Activated T-cell treated with anti-CD3 and anti-CD28 coated beads, Interleukin-2, amount 50 U/mL, for 48 hours (primary cell): ENCODE measurements at places on chromosomes 12 and 14.

GRCh38 chr12:7096979-7097378, 4.7 kb upstream of the C1R start:
- no peak for DNase-seq

DNA sequence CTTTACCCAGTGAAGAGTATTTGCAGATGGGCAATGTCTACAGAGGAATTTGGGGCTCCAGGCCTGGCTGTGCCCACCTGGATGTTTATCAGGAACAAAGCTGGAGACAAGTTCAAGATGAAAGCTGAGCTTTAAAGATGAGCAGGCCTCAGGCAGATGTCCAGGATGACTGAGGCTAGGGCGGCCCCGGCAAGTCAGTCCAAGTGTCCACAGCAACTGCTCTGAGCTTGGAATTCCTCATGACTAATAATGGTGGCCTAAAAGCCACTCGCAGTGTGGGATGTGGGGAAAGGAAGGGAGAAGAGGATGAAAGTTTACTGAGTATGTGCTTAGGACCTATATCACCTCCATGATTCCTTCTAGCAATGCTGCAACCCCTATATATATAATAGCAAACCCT, 128.2 kb upstream of the NOS1 start:
- no peak for DNase-seq

GRCh38 chr14:68535404-68536017, 257.4 kb downstream of the ZFP36L1 start:
- DNase-seq, result no peak

DNA sequence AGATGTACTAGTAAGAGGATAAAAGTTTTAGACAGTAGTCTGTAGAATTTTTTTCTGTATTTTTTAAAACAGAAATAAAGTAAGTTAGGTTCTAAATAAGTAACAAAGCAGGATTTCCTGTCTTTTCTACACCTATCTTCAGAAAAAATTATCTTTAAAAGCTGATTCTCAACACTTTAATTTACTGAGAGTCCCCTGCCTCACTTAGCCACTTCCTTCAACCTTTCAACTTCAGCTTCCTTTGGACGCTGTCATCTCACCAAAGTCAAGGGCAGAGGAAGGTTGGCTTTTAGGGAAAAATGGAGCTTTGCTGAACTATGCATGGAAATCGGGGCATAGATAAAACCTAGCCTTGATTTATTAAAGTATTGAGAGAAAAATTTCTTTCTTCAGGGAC, 44.9 kb upstream of the CERS5 start:
- DNase-seq, result no peak

DNA sequence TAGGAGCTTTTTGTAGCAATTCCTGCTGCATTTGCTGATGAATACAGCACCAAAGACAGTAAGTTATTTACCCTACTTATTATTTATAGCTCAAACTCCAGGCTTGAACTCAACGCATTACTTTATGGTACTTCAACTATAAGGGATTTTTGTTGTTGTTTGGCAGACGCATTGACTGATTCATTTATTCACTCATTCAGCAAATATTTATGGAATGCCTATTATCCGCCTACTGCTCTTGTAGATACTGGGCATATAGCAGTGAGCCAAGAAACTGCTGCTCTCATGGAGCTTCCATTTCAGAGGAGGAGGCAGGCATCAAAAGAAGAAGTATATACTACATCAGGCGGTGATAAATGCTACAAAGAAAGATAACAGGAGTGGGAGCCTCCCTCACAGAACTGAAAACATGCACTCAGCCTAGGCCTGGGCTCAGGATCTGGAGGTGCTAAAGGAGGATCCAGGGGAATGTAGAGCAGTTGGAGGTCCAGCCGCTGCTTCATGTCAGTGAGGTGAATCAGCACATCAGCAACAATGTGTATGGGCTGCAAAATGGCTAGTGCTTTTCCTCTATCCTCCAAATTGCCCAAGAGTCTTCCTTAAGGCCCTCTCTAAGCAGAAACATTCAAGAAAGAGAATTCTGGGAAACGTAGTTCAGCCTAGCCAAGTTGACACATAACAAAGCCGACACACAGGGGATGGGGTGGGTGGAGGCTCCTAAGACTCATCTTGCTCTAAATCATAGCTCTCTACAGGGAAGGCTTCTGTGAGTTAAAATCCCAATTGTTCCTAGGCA, 157.5 kb downstream of the NRXN3 start:
- no peak for DNase-seq

DNA sequence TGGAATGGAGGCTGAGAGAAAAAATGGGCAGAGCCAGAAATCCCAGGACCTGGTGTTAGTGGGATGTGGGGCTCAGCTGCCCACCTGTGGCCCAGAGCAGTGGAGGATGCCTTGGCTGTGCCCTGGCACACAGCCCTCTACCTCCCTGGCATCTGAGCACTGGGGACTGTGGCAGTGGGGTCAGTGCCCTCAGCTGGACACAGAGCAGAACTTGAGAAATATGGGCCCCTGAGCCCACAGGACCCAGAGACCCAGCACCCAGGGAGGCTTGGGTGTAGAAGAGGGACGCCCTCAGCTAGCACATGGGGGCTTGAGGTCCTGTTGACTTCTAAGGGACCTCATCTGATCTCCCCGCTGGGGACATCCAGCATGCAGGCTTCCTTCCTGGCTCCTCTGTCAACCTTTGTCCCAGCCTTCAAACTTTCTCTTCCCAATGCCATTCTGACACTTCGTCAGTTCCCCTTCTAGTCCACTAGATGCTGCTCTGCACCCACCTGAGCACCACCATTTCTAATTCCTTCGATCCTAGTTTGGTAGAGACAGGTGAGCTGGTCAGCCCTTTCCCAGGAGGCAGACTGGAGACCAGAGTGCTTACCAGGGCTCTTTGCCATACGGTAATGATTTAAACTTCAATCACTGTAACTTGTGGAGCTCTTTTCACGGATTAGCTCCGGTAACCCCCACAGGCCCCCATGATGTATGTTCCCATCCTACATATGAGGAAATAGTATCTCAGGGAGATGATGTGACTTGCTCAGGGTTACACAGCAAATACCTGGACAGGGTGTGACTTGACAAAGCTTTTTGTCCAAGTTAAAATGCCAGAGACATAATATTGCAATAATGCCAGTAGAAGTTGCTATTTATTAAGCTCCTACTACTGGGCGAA, 143.7 kb downstream of the ASCL4 start:
- no peak for DNase-seq

- DNase-seq, result no peak
These were observed 922.5 kb upstream of the FBXO33 start for GRCh38 chr14:40354754-40355153.

- peak; percentile 57 for DNase-seq
These were observed 60.6 kb upstream of the TCL1A start for GRCh38 chr14:95774265-95775160.

GRCh38 chr12:89960607-89961394, 252.2 kb upstream of the ATP2B1 start:
- no peak for DNase-seq

GRCh38 chr12:51238037-51238509, 553 bp upstream of the DAZAP2 start:
- DNase-seq, result no peak
